ENCODE measurements at places on chromosomes 3 and 15.

DNA sequence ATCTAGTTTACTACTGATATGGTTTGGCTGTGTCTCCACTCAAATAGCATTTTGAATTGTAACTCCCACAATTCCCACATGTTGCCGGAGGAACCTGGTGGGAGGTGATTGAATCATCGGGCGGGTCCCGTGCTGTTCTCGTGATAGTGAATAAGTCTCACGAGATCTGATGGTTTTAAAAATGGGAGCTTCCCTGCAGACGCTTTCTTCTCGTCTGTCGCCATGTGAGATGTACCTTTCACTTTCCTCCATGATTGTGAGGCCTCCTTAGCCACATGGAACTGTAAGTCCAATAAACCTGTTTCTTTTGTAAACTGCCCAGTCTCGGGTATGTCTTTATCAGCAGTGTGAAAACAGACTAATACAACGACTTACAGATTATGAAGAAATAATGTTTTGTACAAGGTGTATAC is 35.6 kb upstream of the PYDC2 start:
- DNase-seq: no peak

- no peak for DNase-seq
Measured at GRCh38 chr3:13249664-13250390, 170.3 kb downstream of the NUP210 start.

GRCh38 chr3:38114875-38115644 is 21.9 kb downstream of the ACAA1 start:
- no peak for DNase-seq

GRCh38 chr3:187567661-187568121 is 102.5 kb downstream of the SST start:
- DNase-seq: no peak
